ENCODE measurements at places on chromosomes 3 and 15.

DNA sequence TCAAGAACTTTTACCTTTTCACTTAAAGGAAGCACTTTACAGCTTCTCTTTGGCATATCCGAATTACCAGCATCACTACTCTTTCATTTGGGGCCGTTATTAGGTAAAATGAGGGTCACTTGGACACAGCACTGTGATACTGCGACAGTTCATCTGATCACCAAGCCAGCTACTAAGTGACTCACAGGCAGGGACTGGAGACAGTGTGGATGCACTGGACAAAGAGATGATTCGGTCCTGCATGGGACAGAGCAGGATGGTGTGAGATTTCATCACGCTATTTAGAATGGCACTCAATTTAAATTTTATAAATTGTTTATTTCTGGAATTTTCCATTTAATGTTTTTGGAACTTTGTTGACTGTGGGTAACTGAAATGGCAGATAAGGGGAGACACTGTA lies 166.9 kb upstream of the IL12A start:
- no peak for DNase-seq

DNA sequence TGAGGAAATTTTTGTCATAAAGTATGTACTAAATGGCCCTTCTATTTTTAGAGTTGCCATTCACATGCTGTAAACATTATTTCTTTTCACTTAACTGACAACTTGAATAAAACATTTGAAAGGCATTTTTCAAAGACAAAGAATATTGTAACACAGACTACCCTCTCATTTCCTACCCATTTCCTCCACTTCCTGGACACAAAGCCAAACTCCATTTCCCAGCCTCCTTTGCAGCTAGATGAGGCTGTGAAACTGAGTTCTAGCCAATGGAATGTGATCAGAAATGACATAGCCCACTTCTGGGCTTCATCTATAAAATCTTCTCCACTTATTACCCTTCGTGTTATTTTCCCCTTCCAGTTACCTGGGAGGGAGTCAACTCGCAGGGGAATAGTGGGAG lies 288.9 kb upstream of the DPH6 start:
- no peak for DNase-seq

DNA sequence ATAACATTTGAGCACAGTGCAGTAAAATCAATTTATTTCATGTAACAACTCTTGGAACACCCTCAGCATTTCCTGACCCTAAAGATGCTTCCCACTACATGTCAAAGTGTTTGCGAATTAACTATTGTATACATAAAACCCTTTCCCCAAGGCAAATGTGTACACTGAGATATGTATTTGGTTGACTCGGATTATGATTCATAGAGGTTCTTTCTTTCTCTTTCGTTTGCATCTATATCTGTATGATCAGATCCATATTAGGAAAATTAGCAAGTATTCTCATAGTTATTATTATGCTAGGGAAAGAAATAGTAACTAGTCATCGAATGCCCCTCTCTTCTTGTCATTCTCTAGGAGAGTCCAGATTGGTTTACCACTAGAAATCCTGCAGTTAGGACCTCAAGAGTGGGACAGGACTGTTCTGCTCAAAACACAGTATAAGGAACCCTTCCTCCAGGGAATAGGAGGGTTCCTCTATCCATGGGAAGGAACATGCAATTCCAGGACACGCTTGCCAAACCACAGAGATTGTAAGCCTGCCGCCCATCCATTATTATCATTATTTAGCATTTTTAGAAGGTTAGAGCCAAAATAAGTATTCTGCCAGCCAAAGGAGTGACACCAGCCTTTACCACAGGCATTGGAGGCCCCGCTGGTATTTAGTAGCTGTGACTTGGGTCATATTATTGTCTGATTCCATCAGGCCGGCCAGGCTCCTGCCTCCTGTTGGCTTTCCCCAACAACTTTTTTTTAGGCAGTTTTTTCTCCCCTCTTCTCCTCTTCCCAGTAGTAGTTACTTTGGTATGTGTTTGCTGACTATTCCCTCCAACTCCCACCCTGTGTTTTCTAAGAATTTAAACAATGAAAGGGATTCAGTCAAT lies 100.7 kb downstream of the GALK2 start:
- no peak for DNase-seq

DNA sequence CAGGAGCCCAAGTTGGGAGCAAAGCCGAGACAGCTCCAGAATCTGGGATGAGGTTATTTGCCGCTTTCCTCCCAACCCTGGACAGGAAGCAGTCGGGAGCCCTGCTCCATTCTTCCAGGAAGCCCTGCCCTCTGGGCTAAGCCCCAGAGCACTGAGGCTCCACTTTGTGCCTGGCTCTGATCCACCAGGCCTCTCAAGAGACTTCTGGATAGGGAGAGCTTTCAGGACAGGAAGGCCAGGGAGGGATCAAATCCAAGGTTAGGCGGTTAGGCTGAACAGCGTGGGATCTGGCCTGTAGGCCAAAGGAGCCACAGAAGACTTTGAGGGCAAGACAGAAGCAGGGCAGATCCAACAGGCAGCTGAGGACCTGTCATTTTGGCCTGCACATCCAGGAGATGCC lies 835 bp downstream of the STOML1 start:
- DNase-seq, result no peak

- no peak for DNase-seq
These were observed 374.1 kb downstream of the EFHB start for GRCh38 chr3:19559724-19560442.

GRCh38 chr3:24640330-24640877 lies 145.8 kb upstream of the THRB start:
- DNase-seq, result no peak

DNA sequence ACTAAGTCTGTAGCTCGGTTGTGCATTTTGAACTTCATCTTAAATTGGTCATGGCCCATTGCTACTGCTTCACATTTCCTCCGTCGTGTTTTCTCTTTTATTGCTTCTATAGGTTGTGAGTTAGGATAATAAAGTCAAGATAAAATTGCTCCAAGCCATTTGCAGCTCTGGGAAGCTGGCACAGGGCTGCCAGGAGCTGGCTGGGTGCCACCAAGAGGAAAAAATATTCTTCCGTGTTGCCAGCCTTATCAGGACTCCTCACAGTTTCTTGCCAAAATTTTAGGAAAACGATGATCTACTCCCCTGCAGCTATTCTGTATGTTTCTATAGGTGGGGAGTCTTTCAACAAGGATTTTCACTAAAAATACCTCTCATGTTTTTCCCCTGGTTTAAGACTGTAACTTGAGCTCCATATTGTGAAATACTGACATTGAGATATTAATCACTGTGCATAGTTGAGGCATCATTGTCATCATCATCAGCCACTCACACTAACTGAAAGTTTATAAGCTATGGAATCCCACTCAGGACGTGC lies 55.4 kb upstream of the PIAS1 start:
- DNase-seq, result no peak

DNA sequence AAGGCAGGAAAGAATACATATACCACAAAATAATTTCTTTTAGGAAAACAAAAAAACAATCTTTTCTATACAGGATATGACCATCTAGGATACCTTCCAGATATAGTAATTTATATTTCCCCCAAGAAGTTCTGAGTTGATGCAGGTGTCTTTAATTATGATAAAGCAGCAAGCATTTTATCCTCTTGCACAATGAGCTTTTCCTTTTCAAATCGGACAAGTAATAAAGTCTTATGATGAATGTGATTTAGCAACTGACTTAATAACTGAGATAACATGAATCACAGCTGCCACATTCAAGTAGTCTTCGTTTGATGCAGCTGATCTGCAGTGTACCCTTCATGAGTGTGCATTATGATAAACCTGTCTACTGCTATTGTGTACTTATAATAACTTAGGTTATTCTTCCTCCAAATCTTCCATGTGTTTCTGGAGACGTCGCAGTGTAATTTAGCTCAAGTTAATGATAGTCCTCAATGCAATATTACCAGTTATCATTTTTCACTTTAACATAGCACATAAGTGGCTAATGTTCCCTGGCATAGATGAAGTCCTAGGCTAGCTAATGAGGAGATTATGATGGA lies 260.3 kb upstream of the MRPL3 start:
- DNase-seq, result no peak

DNA sequence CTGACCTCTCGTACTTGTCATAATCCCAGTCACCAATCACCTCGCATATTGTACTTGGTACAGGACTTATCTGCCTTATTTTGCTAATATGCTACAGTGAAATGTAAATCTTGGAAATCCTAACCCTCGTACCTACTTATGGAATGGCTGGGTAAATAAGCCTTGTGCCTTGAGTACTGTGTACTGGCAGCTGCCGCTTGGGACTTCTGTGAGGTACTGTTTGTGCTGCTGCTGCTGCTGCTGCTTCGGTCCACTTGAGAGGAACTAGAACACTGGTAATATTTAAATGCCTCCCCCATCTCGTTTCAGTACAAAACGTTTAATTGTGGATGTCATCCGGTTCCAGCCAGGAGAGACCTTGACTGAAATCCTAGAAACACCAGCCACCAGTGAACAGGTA lies 42.5 kb upstream of the CRTC3 start:
- no peak for DNase-seq

GRCh38 chr3:30155755-30156154 lies 450.6 kb upstream of the TGFBR2 start:
- no peak for DNase-seq

GRCh38 chr3:9769426-9770275 lies at the start of gene CAMK1:
Gene CAMK1 (minus strand): TSS chr3:9769947. CDS start chr3:9767749, 2,198 bp downstream.
- DNase-seq, result peak; percentile 57

DNA sequence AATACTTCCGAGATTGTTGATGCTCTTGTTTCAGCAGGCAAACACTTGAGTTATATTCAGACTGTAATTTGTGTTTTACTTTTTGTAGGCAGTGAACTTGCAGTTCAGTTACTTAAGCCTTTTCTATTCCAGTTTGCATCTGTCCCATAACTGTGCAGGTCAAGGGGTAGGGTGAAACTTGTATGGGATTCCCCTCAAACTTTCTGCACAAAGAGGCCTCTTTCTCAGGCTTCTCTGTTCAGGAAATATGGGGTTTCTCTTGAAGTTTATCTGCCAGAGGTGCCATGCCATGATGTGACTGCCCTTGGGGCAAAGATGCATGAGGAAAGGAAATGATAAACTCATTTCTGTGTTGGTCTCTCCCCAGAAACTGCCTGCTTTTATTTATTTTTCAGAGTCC lies 66.7 kb downstream of the SLC24A1 start:
- DNase-seq, result no peak

DNA sequence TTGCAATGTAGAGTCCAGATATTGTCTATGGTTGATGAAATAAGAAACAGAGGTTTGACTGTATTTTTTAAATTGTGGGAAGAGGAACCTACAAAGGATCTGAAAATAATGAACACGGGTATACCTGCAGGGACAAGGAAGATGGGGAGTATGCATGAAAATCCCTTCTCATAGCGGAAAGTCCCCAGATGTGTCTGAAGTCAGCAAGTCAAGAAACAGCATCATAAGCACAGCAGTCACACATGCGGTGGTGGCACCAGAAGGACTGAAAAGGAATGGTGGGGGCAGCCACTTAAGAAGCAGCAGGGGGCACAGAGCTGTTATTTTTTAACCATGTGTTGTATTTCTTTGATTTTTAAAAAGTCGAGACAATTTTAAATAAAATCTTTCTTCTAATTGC lies 4.7 kb downstream of the MRPS11 start:
- no peak for DNase-seq

DNA sequence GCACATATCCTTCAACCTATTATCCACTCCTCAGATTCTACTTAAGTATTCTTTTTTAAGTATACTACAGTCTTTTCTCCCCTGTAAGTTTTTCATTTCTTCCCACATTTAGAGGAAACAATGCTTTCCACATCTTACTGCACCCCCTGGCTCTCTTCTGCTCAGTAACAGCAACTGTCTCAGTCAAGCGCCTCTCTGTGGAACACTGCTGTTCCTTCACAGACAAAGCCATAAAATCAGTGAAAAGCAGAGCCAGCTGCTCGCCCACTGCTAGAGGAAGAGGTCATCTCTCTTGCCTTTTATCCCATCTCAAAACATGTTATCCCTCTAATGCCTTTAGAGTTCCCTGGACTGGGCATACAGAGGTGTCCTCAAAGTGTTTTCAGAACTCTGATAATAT lies 24.8 kb downstream of the SERP1 start:
- no peak for DNase-seq

- no peak for DNase-seq
These were observed 28.9 kb downstream of the SEC22C start for GRCh38 chr3:42552830-42553229.

DNA sequence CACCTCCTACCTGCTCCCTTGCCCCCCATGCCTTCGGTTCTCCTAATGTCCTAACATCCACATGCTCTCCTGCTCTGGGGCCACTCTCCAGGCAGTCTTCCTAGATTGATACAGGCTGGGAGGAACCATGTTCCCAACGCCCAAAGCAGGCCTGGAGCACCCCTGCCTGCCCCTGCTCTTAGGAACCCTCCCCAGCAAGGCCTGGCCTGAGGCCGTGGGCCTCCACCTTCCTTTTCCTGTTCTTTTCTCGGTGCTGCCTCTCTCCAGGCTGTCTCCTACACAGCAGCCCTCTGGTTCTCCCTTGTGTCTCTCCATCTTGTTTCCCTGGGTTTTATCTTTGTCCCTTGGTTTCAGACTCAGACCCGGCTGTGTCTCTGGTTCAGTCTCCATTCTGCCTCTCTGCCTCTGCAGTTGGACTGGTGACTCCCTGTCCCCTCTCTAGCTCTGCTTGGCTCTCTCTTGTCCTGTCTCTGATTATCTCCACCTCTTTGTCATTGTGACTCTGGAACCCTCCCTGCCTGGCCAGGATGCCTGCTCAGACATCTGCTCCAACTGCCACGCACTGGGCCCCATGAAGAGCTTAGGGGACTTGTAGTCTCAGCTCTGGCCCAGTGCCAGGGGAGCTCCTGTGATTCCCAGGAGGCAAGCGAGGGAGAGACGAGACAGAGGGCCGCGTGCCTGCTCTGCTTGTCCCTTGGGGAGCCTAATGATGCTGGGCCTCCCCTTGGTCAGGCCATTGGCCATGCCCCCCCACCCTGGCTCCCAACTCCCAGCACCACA lies 26.0 kb upstream of the RPL29 start:
- DNase-seq, result no peak

DNA sequence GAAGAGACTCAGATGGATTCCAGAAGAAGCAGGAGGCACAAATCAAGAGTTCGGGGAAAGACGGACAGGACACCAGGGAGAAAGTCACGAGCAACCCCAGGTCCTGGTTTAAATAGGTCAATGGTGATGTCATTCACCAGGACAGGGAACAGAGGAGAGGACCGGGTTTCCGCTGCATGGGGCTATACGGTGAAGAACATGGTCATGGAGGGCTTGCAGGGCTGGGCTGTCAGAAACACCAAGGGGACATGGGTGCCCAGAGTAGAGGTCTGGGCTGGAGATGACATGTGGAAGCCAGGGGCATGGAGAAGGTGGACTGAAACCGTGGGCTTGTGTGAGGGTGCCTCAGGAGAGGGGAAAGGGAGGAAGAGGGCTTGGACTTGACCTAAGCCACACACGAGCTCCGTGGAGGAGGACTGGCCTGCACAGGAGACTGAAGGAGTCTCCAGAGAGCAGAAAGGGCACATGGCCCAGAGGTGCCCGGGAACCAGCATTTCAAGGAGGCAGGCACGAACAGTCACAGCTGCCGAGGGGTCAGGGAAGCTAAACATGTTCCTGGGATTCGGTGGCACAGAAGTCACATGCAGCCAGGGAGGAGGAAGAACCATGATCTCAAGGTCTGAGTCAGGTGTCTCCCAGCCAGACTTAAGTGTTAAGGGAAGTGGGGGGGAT lies 54.2 kb upstream of the RPL32 start:
- no peak for DNase-seq

- DNase-seq, result no peak
These were observed 33.8 kb upstream of the TFRC start for GRCh38 chr3:196115678-196116083.
